ENCODE measurements at places on chromosomes 1 and 21.

DNA sequence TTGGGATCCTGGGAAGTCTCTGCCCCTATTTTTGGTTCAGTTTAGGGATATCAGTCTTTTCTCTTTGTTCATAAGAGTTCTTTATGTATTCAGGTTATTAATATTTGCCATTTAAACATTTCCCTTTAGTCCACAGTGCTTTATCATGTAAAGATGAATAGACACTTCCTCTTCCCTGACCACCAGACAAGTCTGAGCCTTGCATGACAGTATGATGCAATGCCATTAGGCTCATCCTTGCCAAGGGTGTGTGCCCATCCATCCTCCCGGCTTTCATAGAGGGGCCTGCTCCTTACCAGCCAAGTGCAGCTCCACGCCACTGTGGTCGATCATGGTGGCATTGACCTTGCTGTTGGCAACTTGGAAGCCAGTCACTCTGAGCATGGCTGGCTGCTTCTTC is 52.1 kb downstream of the ZSCAN20 start:
- DNase-seq, result no peak

DNA sequence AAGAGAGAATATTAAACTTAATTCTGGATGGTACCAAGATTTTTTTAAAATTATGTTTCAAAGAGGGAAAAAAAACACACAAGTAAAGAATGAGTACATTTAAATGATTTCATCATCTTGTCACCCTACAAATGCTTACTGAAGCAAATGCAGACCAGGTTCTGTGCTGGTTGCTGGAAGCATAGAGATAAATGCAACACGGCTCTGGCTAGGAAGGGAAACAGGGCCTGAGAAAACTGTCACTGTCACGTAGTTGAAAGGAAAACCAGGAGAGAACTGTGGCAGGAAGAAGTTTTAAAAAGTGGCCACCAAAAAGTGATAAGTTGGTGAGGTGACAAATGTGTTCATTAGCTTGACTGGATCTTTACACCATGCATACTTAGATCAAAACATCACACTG is 336.9 kb upstream of the NFIA start:
- no peak for DNase-seq

GRCh38 chr1:171366085-171366484 is 52.1 kb downstream of the FMO4 start:
- DNase-seq, result no peak

DNA sequence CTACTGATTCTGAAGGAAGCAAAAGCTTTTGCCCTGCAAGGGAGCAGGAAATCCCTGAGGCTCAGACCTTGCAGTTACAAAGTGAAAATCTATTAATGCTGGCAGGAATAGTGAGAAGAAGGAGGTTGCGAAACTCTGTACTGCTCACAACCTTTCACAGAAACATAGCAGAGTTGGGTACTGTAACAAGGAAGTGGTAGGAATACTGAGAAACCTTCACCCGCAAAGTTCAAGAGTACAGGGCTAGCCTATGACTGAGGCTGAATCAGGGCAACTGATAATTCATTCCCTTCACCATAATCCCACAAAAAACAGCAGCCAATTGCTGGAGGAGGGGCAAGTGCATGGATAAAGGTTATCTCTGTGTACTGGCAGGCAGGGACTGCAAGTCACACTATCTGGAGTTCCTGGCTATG is 23.9 kb upstream of the KCTD3 start:
- peak; percentile 33 for DNase-seq

DNA sequence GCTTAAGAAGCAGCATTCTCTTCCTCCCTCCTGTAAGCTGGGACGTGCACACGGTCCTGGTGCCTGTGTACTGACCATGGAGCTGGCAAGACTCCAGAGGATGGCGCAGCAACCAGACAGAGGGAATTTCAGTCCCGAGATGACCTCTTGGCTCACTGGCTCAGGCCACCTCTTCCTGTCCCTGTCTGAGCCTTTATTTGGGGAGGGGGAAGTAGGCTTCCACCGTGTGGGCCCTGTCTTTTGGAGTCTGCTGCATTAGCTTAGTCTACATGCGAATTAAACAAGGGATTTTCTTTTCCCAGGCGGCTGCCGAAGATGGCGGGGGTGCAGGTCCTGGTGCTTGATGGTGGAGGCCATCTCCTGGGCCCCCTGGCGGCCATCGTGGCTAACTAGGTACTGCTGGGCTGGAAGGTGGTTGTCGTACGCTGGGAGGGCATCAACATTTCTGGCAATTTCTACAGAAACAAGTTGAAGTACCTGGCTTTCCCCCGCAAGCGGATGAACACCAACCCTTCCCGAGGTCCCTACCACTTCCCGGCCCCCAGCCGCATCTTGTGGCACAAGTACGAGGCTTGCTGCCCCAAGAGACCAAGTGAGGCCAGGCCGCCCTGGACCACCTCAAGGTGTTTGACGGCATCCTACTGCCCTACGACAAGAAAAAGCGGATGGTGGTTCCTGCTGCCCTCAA is 10.2 kb downstream of the IL24 start:
- DNase-seq, result no peak

DNA sequence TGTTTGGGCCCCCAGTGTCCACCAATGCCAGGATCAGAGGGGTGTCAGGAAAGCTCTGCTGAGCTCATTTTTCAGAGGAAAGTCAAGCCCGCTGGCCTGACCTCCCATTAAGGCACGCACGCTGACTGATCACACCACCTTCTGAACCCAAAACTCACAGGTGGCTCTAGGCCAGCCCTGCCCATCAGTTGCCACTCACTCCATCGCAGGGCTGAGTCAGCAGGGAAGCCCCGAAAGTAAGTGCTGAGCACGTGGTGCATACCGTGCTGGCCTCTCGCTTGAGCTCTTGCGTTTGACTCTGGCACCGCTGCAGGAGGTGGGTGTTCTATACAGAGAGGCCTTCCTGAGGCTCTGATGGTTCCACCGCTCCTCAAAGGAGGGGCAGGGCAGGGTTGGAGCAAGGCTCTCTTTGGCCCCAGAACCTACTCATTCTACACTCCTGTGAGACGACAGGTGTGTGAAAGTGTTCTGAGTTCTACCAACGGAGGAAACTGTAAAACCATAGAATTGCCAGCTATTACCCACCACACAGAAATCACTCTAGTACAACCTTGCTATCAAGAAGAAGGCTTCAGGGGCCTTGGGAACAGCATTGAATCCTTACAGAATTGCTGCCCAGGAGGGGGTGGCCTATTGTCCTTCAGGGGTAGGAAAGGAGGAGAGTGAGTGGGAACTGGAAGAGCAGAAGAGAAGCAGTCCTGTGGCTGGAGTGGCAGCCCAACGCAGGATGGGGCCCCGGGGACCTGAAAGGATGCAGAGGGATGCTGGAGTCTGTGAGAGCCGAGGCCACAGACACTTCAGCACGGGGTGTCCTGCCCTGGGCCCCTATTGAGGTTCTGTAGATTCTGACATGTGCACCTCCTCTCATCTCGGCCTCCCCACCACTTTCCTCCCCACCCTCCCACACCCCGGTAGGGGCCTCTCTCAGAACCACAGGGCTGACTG is 214.7 kb upstream of the EDN2 start:
- DNase-seq, result no peak

DNA sequence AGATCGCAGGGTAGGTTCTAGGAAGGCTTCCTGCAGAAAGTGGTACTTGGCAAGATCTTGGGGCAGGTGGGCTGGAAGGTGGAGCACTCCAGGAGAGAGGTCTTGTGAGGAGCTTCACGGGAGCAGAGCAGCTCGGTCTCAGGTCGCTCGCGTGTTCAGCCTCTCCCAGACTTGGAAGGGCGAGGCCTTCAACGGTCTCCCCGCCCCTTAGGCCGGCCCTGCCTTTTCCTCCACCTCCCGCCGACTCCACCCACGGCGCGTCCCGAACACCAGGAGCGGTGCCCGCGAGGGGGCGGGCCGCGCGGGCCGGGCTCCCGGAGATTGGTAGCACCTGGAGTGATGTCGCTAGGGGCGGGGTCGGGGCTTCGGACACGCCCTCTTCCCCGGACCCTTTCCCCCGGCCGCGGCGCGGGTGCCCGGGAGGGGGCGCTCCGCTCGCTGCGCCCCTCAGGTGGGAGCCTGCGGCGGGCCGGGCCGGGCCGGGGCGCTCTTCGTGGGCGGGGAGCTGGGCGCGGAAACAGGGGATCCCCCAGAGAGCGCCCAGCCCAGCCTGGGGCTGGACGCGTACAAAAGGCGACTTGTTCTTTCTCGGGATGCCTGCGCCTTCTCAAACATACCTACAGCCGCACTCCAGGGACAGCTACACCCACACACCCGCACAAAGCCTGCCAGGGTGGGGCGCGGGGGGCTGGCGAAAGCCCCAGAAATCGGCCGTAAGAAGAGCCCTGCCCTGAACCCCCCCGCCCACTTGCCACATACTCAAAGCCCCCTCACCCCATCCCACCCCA is 35.5 kb downstream of the AHDC1 start:
- DNase-seq, result peak; percentile 93

DNA sequence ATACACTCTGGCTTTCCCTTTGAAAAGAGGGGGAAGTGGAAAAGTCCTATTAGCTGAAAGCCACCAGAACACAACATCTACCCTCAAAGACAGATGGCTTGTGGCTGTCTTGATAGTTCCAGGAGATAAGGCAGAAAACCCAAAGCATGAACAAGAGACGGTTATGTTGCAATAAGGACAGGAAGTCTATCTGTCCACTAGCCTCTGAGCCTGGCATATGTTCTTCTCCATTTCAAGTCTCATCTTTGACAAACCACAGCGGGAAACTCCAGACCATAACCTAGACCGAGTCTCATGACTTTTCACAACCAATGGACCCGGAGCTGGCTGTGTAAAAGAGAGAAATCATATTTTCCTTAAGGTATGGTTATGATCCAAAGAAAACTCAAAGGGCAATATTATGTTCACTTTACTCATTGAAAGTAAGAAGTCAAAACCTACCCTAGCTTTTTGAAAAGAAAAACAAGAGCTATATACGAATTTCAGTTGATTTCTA is 33.8 kb downstream of the DUSP10 start:
- no peak for DNase-seq

GRCh38 chr1:160416369-160416768 is 16.0 kb downstream of the VANGL2 start:
- peak; percentile 49 for DNase-seq

GRCh38 chr1:226685196-226685820 is 53.8 kb downstream of the ITPKB start:
- DNase-seq, result no peak

DNA sequence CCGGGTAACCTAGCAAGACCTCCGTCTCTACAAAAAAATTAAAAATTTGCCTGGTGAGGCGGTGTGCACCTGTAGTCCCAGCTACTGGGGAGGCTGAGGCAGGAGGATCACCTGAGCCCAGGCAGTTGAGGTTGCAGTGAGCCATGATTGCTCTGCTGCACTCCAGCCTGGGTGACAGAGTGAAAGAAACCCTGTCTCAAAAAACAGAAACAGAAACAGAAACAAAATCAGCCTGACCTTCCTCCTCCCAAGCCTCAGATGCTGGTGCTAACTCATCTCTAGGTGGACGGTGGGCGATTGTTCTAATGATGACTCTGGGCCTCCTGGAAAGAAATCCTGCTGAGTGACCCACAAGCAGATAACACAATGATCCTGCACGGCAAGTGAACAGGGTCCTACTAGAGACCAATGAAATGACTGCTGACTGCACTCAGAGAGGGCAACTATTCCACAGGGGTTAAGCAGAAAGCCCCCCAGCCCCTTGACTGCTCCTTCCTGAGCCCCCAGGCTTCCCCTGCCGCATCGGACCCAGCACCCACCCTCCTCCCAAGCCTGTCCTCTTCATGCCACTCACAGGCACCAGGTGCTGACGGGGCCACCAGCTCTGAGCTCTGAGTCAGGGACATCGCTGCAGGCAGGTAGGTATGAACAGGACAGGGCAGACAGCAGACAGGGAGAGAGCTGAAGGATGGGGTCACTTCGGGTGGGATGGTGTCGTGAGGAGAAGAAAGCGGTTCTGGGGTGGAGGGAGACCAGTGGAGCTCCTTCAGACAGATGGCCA is 27.8 kb upstream of the LRRC38 start:
- no peak for DNase-seq

GRCh38 chr1:199756066-199756465 is 271.4 kb upstream of the NR5A2 start:
- DNase-seq, result no peak

- peak; percentile 82 for DNase-seq
These were observed 4.8 kb upstream of the SLC2A1 start for GRCh38 chr1:42963378-42964043.

- DNase-seq, result no peak
These were observed 353.2 kb downstream of the PLPP3 start for GRCh38 chr1:56225964-56226815.

GRCh38 chr1:227227761-227228160 is 90.5 kb downstream of the CDC42BPA start:
- no peak for DNase-seq

DNA sequence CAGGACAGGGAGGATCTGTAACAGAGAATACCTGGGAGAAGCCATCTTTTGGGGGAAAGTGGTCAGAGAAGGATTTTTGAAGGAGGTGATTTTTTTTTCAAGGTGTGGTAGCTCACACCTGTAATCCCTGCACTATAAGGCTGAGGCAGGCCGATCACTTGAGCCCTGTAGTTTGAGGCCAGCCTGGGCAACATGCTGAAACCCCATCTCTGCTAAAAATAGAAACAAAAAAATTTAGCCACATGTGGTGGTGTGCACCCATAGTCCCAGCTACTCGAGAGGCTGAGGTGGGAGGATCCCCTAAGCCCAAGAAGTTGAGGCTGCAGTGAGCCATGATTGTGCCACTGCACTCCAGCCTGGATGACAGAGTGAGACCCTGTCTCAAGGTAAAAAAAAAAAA is 67.4 kb upstream of the ARTN start:
- no peak for DNase-seq

DNA sequence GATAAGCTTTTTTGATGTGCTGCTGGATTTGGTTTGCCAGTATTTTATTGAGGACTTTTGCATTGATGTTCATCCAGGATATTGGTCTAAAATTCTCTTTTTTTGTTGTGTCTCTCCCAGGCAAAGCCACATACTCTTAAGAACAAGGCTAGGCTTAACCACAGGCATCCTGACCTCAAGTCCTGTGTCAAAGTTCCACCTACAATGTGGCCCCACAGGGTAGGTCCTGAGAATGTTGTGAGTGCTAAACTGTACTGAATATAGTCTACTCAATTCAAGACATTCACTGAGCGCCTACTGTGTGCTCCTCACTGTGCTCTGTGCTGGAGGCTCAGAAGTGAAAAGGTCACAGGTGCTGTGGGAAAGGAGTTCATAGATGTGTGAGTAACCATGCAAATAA is 20.6 kb downstream of the DDAH1 start:
- peak; percentile 59 for DNase-seq
